ENCODE measurements at places on chromosomes 4 and X.

- no peak for DNase-seq
These were observed 112.7 kb upstream of the DUSP21 start for GRCh38 chrX:44731160-44731559.

DNA sequence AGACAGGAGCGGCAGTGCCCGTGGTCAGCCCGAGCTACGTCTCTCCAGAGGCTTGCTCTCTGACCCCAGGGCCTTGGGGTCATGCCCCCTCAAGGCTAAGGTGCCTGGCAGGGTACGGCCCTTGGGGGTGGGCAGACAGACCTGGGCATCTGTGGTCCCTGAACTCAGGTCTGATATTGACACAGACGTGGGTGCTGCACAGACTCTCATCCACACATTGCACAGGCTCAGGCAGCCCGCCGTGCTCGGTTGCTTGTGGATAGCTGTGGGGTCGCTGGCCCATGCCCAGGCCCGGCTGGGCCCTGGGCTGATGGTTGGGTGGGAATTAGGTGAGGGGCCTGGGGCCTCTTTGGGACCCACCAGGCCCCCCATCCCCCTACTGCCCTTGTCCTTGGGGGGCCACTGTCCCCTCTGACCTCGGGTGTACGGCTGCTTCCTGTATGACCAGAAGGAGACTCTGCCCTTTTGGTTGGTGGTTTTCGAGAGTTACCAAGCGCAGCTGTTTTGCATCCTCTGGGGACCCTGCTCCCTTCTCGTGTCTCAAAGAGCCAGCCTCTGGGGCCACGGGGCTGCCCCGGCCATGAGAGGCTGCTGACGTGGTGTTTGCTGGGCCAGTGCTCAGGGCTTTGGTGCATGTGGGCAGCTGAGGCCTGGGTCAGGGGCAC is 10.1 kb downstream of the FGFRL1 start:
- DNase-seq = no peak

DNA sequence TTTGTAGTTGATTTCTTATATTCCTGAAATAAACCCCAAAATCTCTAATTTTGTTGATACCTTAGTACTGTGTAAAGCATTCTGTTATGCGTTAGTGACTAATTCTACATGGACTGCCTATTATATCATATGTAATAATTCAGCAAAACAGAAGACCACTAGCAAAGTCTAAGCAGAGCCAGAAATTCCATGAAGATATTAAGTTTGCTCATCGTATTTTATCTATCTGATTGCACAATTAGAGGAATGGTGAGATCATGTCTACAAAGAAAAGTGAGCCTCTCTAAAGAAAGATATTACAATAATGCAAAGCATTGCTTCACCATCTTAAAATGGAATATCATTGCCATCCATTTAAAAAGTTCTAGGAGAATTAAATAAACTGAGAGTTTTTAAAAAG is 374.6 kb upstream of the SLC7A11 start:
- DNase-seq = no peak

DNA sequence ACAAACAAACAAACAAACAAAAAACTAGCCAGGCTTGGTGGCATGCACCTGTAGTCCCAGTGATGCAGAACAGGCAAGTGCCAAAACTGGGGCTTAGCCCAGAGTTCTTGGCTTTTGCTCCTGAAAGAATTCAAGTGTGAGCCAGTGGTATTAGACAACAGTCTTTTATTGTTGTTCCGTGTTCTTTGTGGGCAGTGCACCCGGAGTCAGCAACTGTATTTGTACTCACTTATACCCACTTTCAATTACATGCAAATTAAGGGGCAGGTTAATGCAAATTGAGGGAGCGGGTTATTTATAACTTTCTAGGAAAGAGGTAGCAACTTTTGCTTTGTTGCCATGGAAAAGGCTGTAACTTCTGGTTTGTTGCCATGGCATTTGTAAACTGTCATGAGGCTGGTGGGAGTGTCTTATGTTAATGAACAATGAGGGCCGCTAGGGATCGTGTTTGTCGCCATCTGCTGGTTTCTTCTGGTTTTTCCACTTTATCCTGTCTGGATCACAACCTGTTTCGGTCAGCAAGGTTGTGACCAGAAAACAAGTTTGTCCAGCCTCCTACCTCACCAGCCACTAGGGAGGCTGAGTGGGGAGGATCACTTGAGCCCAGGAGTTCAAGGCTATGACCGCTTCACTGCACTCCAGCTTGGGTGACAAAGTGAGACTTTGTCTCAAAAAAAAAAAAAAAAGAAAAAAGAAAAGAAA is 88.8 kb upstream of the ESX1 start:
- peak; percentile 2 for DNase-seq

DNA sequence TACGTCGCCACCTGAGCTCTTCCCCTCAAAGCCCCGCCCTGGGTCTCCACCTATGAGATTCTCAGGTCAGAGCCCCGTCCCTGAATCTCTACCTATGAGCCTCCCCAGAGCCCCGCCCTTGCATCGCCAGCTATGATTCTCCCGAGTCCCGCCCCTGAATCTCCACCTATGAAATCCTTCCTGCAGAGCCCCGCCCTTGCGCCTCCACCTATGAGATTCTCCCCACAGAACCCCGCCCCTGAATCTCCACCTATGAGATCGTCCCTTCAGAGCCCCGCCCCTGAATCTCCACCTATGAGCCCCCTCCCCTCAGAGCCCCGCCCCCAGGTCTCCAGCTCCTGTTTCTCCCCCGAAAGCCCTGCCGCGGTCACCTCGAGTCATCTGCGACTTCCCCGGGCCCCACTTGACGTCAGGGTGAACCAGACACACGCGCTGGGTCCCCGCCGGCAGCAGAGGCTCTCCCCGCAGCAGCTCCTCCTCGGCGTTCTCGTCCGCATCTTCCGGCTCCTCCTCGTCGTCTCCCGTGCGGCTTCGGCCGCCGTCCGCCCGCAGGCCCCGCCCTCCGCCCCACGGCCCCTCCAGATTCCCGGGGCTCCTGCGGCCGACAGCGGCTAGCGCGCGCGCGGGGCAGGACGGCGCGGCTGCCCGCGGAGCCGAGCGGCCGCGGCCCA is 393 bp downstream of the GTPBP6 start:
- no peak for DNase-seq

- no peak for DNase-seq
These were observed 345.7 kb downstream of the FBXO8 start for GRCh38 chr4:173937631-173938270.

GRCh38 chr4:105236202-105236915 is 89.7 kb downstream of the TET2 start:
- no peak for DNase-seq

DNA sequence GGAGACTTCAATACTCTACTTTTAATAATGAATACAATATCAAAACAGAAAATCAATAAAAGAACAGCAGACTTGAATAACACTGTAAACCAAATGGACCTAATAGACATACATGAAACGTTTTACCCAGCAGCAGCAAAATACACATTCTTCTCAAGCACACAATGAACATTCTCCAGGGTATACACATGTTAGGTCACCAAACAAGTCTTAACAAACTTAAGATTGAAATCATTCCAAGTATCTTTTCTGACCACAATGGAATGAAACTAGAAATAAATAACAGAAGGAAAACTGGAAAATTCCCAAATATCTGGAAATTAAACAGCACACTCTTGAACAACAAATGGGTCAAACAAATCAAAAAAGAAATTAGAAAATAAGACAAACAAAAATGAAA is 145.0 kb upstream of the CT83 start:
- no peak for DNase-seq

DNA sequence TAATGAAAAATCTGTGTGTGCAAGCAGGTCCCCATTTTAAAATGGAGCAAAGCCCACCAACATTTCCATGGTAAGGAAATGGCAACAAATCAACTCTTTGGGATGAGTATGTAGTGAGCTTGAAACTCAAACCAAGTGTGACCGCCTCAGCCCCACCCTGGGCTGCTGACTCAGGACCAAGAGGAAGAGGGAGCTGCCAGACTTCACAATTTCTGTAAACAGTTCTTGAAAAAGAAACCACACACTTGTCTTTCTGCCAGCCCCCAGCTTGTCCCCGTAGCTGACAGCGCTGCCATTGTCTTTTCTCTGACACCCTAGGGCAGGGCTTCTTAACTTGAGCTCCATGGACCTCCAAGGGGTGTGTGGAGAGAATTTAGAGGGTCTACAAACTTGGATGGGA is 10.3 kb downstream of the RTL5 start:
- DNase-seq = no peak

DNA sequence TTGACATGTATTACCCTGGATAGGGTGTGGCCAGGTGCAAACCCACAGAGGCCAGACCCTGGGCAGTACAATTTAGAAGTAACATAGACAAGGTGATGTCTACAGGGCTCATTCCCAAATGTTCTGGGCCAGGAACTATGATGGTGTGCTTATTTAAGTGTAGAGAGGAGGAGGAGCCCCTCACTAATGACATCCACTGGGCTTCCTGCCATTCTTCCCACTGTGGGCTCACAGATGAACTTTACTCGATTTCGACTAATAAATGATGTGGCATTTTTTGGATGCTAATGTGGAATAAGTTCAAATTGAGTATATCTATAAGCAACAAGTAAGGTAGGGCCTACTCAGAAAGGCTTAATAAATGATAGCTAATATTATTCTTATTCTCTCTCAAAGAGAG is 280.9 kb upstream of the BOD1L1 start:
- no peak for DNase-seq

GRCh38 chr4:19720190-19720589 is 531.5 kb upstream of the SLIT2 start:
- DNase-seq = no peak

- DNase-seq = no peak
These were observed 89.5 kb downstream of the DIAPH2 start for GRCh38 chrX:96774116-96774515.

GRCh38 chrX:13266641-13267345 is 53.1 kb downstream of the ATXN3L start:
- no peak for DNase-seq

GRCh38 chrX:110791071-110791470 is 4.5 kb downstream of the CHRDL1 start:
- no peak for DNase-seq

DNA sequence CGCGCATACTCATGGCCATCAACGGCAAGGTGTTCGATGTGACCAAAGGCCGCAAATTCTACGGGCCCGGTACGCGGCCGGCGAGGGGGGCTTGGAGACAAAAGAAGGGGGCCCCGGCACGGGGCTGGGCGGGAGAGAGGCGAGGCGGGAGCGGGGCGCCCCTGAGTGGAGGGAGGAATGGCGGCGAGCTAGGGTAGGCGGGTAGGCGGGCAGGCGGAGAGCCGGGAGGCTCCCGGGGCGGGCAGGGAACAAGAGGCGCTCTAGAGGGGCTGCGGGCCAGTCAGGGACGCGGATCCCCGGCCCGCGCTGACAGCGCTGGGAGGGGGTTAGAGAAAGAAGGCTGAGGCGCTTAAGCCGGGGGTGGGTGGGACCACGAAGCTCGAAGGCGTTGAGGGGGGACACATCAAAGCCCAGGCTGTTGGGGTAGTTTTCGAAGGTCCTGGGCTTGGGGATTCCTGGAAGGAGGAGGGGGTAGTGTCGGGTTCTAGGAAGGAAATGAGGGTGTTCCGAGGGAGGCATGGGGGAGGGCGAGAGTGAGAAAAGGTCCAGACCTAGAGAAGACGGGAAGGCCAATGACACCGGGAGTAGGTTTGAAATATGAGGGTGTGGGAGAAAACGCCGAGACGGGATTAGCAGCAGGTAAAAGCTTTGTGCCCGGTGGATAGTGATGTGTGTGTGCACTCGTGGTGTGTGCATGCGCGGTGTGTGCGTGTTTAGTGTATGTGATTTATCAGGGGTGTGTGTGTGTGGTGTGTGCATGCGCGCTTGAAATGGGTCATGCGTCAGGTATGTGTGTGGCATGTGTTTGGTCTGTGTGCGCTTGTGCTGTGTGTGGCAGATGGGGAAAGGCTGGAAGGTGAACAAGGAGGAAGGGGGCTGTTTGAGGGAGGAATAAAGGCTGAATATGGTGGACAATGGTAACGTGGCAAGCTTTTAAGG is 807 bp downstream of the PGRMC1 start:
- DNase-seq = no peak

- DNase-seq = peak; percentile 8
These were observed 123.2 kb upstream of the SCML1 start for GRCh38 chrX:17613979-17614588.

DNA sequence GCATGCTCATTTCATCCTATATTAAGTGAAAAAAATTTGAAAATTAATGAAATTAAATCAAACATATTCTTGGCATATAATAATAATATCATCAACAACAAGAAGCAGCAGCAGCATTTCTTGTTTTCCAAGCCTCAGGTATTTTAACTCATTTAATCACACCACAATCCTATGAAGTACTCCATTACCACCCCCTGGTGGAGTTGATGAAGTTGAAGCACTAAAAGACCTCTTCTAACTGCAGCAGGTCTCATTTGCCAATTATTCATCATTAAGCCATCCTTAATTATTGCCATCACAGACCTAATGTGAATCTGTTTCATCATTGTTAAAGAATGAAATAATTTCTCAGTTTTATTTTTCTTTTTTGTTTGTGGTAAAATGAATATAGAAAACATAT is 801.4 kb upstream of the GRID2 start:
- no peak for DNase-seq

DNA sequence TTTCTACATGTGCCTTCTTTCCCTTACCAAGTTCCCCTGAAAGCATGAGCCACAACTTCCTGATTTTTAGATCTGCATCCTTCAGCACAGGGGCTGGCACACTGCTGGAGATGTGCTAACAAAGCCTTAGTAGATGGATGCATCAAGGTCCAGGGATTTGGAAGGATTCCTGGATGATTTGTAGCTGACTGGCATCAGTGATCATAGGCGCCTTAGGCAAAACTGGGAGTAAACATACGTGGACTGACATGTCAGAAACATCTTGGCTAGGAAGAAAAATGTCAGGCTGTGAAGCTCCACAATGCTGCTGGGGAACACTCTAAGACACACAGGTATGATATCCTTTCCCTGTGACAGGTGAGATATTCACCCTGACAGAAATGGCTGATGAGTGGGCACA is 156.4 kb downstream of the AMELX start:
- DNase-seq = no peak

- DNase-seq = no peak
These were observed 73.6 kb upstream of the DHX15 start for GRCh38 chr4:24657768-24658617.

DNA sequence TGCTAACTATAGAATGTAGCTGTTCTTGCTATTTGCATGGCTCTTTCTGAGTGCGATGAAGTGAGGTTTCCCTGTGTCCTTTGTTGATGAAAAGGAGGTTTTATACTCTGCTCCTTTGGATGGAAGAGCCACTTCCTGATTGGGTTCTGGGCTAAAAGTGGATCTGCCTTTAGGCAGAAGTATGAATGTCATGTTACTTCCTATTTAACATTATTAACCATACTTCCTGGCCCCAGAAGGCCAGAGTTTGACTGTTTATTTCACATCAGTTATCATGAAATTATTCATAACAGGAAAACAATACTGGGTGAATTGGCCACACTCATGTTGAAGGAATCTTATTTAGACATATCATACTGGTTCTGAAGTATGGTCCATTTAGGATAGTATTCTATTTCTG is 386.2 kb downstream of the PCDH7 start:
- DNase-seq = no peak

All from NCI-H1930 (cell line).